Right cardiac atrium (tissue), 5 donors: ENCODE measurements at places on chromosomes 7 and 10. TPM values are rescaled to one million over a fixed set of nuclear protein-coding genes. Genes with fewer than 3 reads are reported as not detected.

DNA sequence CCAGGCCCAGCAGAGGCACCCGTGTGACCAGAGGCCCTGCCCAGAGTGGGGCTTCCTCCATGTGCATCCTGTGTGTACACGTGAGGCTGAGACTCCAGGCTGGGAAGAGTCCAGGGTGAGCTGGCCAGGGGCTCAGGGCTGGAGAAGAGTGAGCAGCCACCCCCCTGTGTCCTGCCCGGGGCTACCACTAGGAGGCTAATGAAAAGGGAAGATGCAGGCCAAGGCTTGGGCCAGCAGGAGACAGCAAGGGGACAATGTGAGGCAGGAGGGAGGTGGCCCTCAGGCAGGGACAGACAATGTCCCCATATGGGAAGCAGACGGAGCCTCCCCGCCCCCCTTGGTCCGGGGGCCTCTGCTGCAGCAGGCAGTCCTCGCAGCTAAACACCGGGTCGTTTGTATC lies 102.0 kb downstream of the HIF1AN start:
- no peak for DNase-seq

GRCh38 chr7:109890622-109891021 lies 1200.3 kb upstream of the LRRN3 start:
- DNase-seq = no peak

DNA sequence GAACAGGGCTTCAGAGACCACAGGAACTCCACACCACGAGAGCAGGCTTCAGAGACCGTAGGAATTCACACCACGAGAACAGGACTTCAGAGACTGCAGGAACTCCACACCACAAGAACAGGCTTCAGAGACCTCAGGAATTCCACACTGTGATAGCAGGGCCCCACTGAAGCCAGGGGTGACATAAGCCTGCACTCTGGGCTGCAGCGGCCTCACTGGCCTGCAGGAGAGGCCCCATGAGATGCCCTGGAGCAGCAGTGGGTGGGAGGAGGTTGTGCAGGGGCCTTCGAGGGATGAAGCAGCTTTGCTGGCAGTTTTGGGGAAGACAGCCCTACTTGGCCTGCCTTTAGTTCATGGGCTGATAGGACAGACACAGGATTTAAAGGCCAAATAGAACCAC lies 614.7 kb downstream of the PTPRN2 start:
- no peak for DNase-seq

- no peak for DNase-seq
Observed at GRCh38 chr10:15472431-15473395, 101.6 kb upstream of the FAM171A1 start.

Gene SPAG6
- not detected for total RNA-seq

- DNase-seq = peak; percentile 71
Observed at GRCh38 chr10:73095481-73096021, 1.1 kb downstream of the P4HA1 start.

GRCh38 chr10:80412486-80412885 lies 4.1 kb downstream of the PRXL2A start:
- DNase-seq = no peak

DNA sequence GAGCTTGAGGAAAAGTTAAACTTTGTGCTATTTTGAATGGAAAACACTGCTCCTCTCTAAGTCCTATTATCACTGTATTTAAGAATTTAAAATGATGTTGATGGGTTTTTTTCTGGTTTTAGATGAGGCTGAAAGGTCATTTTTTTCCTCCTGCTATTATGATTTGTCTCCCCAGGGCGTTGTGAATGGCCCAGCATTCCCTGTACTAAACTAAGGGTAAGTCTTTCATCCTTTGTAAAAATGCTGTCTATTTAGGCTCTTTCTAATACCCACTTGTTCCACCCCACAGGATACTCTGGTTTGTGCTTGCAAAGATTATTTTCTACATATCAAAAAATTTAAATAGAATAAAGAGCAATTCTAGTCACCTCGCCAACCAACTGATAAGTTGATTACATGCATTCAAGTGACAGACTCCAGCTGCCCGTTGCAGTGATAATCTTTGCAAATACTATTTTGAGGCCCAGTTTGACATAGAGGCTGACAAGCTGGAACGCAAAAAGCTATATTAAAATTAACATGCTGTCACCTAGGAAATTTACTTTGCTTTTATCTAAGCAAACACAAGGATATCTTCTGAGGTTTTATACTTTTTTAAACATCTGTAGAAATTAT lies 222.3 kb upstream of the TMEM229A start:
- no peak for DNase-seq

GRCh38 chr7:55119571-55119970 lies 100.8 kb downstream of the EGFR start:
- no peak for DNase-seq

Gene ZNF804B
- 0.18 TPM for total RNA-seq

DNA sequence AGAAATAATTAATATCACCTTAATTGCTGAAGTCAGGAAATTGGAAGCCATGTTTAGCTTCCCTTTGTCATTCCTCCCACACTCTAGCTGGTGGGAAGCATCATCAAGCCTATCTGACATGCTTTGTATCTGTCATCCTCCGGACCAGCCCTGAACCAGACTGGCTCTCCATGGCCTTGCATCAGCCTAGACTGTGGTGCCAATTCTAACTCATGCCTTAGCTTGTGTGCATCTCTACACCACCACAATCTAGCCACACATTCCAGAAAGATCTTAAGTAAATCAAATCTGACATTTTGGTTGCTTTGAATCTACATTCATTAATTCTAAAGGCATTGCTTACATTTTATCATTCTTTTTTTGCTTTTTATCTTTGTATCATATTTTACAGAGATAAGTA lies 196.4 kb upstream of the VSTM2A start:
- no peak for DNase-seq

DNA sequence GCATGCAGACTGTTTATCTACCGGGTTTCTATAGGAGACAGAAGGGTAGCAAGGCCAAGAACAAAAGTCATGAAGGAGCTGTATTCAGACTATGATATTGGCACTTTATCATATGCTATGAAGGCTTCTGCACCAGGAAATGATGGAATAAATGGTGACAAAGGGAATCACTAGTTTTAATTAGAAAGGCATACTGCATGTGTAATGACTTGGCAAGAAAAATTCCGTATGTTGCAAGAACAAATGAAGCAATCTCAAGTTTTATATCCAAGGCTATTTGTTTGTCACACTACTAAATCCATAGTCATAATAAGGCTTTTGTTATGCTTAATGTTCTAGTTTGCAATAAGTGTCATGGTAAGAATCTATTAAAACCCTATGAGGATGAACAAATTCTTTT lies 230.9 kb downstream of the ZEB1 start:
- no peak for DNase-seq

DNA sequence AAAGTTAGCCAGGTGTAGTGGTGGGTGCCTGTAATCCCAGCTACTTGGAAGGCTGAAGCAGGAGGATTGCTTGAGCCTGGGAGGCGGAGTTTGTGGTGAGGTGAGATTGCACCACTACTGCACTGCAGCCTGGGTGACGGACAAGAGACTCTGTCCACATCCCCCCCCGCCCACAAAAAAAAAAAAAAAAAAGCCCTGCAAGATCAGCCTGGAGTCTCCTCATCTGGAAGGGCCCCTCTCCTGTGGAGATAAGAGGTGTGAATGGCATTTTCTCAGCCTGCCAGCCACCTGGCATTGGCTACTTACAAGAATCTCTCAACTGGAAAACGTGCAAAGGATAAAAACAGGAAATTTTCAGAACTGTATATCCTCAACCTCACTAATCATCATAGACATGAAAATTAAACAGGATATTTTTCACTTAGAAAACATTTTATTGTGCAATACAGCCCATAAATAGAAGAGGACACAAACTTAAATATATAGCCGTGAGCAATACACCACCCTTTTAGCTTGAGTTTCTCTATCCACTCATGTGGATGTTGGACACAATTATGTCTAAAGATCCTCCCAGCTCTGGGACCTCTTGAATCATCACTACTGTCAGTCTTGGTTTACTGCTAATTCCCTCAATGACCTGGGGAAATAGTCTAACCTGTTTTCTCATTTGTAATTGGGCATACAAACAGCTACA lies 11.3 kb upstream of the TSPAN15 start:
- DNase-seq = no peak

GRCh38 chr10:89307269-89307577 lies 5.4 kb downstream of the IFIT2 start:
- DNase-seq = no peak

Gene PLPP4
- not detected for total RNA-seq
